ENCODE measurements at places on chromosomes 5 and 9. TPM values are rescaled to one million over a fixed set of nuclear protein-coding genes. Genes with fewer than 3 reads are reported as not detected.

DNA sequence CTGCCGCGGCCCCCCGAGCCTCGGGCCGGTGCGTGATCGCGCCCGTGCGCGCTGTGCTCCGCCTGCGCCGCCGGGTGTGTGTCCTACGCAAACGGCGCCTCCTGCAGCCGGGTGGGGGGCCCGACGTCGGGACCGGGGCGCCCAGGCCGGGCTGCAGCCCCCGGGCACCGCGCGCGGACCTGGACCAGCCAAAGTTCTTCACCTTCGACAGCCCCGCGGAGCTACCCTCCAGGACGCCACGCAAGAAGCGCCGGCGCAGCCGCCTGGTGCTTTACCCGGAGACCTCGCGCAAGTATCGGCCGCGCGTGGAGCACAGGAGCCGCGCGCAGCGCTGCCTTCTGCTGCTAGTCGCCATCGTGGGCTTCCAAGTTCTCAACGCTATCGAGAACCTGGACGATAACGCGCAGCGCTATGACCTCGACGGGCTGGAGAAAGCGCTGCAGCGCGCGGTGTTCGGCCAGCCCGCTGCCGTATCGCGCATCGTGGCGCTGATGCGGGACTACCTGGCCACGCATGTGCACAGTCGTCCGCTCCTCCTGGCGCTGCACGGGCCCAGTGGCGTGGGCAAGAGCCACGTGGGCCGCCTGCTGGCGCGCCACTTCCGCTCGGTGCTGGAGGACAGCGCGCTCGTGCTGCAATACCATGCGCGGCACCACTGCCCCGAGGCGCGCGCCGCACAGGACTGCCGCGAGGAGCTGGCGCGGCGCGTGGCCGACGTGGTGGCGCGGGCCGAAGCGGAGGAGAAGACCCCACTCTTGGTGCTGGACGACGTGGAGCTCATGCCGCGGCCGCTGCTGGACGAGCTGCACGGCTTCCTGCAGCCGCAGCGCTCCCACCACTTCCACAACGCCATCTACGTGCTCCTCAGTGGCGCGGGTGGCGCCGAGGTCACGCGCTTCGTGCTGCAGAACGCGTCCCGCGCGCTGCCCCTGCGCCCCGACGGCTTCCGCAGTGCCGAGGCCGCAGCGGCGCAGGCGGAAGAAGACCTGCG, 1.5 kb downstream of the TOR4A start:
- H3K36me3 ChIP-seq: peaks cover 37% of the 10 kb centered on the region
- H3K4me3 ChIP-seq: peak overlapping the region; percentile 74
- no peaks in the 10 kb centered on the region for H3K27me3 ChIP-seq
- DNase-seq: peak; percentile 48
- H3K27ac ChIP-seq: peak overlapping the region; percentile 95
- peaks cover 24% of the 10 kb centered on the region for H3K4me1 ChIP-seq

DNA sequence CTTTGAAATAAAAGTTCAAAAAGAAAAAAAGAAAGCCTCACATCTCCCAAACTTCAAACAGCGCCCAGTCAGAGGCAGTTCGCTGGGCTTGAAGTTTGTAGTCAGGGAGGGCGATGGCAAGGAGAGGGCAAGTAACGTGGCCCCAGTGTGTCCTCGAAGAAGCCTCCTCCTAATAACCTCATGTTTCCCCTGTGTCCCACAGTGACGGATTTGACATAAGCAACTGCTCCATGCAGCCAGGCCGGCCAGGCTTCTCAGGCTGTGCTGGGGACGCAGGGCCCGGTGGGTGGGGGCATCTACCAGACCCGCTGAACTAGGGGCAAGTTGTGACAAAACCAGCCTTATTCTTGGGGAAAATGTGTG, 172.2 kb downstream of the ERCC6L2 start:
- H3K4me3 ChIP-seq: no peak overlapping the region
- H3K27me3 ChIP-seq: no peaks in the 10 kb centered on the region
- H3K4me1 ChIP-seq: no peaks in the 10 kb centered on the region
- DNase-seq: no peak

DNA sequence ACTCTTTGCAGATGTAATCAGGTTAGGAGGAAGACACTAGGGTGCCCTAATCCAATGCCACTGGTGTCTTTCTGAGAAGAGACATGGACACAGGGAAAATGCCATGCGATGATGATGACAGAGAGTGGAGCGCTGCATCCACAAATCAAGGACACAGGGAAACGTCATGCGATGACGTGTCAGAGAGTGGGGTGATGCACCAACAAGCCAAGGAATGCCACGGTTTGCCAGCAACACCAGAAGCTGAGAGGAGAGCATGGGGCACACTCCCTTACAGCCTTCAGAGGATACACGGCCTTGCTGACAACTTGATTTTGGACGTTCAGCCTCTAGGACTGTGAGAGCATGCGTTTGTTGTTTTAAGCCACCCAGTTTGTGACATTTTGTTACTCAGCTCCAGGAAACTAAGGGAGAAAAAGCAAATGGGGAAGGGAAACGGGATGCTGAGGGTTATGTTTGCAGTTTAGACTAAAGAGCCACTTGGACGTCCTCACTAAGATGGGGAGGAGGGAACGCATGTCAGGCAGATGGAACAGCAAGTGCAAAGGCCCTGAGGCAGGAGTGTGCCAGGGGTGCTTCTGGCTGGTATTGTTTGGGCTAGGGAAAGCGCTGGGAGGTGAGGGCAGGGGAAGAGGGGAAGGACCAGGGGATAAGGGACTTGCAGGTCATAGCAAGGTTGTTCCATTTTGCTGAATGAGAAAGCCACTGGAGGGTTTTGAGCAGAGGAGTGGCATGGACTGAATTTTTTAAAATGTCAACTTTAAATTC, 2.5 kb upstream of the TENT4A start:
- H3K4me1 ChIP-seq: peaks cover 12% of the 10 kb centered on the region
- no peaks in the 10 kb centered on the region for H3K27me3 ChIP-seq
- no peaks in the 10 kb centered on the region for H3K36me3 ChIP-seq
- H3K4me3 ChIP-seq: no peak overlapping the region

DNA sequence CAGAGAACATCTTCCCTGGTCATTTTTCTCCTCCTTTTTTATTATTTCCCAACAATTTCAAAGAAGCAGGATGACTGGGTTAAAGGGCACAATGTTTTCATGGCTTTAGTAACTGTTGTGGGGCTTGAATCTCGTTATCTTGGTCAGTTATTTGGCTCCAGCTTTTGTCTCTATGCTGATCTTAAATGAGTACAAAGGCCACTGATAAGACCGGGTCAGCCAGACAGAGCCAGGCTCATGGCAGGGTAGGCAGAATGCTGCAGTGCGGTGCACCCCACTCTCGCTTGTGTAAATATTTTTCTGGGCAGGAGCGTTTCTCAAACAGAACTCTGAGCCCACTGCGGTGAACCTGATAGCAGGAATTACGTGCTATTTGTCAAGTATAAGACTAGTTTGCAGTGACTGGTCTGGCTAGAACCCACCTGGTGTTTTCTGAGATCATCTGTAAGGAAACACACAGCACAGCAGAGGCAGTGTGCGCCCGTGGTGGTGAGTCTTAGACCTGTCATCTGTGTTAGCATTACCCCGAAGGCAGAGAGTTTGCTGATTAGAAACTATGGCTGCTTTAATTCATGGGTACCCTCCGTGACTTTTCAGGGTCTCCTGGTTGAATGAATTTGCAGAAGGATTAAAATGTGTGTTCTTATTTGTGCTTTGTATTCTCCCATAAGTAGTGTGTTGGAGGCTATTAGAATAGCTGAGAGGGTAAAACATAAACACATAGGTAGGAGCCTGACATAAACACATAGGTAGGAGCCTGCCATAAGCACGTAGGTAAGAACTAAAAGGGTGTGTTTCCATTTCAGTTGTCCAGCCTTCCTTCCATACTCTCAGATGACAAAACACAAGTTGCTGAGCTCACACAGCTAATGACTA, 158.6 kb upstream of the DMRT1 start:
- no peaks in the 10 kb centered on the region for H3K27me3 ChIP-seq
- H3K4me3 ChIP-seq: no peak overlapping the region
- H3K27ac ChIP-seq: no peak overlapping the region
- peaks cover 13% of the 10 kb centered on the region for H3K4me1 ChIP-seq
- no peak for DNase-seq

GRCh38 chr5:169610606-169611005, 26.5 kb upstream of the DOCK2 start:
- H3K4me1 ChIP-seq: no peaks in the 10 kb centered on the region
- H3K36me3 ChIP-seq: no peaks in the 10 kb centered on the region
- no peak for DNase-seq
- no peak overlapping the region for H3K27ac ChIP-seq
- no peaks in the 10 kb centered on the region for H3K27me3 ChIP-seq

GRCh38 chr5:60794691-60795090, 49.4 kb downstream of the ELOVL7 start:
- no peaks in the 10 kb centered on the region for H3K4me1 ChIP-seq
- no peaks in the 10 kb centered on the region for H3K27me3 ChIP-seq
- no peak for DNase-seq
- no peak overlapping the region for H3K4me3 ChIP-seq

- peaks cover 40% of the 10 kb centered on the region for H3K36me3 ChIP-seq
- no peaks in the 10 kb centered on the region for H3K4me1 ChIP-seq
- no peak overlapping the region for H3K27ac ChIP-seq
- H3K4me3 ChIP-seq: no peak overlapping the region
- H3K27me3 ChIP-seq: no peaks in the 10 kb centered on the region
- no peak for DNase-seq
These were observed 6.0 kb upstream of the PLAC8L1 start for GRCh38 chr5:146111409-146111808.

DNA sequence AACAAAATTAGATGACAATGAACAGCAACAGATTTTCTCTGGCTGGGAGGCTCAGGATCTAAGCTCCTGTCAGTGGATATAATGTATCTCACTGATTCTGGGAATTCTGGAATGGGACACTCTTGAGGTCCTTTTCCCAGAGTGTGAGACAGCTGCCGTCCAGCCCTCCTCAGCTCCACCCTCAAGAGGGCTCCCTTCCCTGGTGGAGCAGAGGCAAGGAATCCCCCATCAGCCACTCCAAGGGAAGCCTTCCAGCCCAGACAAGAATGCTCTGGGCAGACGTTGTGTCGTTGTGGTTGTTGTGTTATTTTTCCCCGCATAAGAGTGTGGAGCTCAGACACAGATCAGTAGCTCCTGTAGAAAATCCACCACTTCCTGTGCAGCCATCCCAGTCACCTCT, 47.7 kb upstream of the ATP10B start:
- H3K27ac ChIP-seq: no peak overlapping the region
- DNase-seq: no peak

DNA sequence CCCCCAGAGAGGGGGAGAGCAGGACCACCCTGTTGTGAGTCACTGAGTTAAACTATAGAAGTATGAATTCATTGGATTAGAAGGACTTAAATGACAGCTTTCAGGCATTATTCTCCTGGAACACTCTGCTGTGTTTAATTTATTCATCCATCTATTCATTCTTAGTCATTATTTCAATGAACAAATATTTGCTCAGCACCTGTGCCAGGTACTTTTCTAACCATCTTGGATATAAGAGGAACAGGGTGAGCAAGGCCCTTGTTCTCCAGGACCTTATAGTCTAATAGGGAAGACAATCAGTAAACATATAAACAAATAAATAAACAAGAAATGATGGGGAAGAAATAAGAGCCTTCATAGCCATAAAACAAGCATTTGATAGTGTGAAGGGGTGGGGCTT, 483.9 kb upstream of the BRINP1 start:
- no peaks in the 10 kb centered on the region for H3K27me3 ChIP-seq
- no peak overlapping the region for H3K27ac ChIP-seq
- no peak overlapping the region for H3K4me3 ChIP-seq

- peaks cover 30% of the 10 kb centered on the region for H3K4me1 ChIP-seq
- H3K4me3 ChIP-seq: no peak overlapping the region
- no peak for DNase-seq
- no peaks in the 10 kb centered on the region for H3K27me3 ChIP-seq
These were observed 3.1 kb upstream of the KLHL3 start for GRCh38 chr5:137738947-137739346.

- H3K4me3 ChIP-seq: peak overlapping the region; percentile 93
- H3K27me3 ChIP-seq: no peaks in the 10 kb centered on the region
- H3K4me1 ChIP-seq: peaks cover 49% of the 10 kb centered on the region
- peak overlapping the region; percentile 92 for H3K27ac ChIP-seq
- peaks cover 11% of the 10 kb centered on the region for H3K36me3 ChIP-seq
These were observed 1.5 kb downstream of the NEK6 start for GRCh38 chr9:124259158-124259808.

DNA sequence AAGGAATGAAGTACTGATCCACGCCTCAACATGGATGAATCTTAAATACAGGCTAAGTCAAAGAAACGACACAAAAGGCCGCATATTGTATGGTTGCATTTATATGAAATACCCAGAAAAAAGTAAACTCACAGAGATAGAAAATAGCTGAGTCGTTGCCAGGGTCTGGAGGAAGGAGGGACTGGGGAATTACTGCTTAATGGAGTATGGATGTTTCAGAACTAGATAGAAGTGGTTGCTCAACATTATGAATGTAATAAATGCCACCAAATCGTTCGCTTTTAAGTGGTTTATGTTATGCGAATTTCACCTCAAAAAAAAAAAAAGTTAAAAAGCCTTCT, 784 bp upstream of the MSANTD3 start:
- H3K4me1 ChIP-seq: peaks cover 28% of the 10 kb centered on the region
- H3K27me3 ChIP-seq: no peaks in the 10 kb centered on the region
- peak overlapping the region; percentile 65 for H3K4me3 ChIP-seq
- DNase-seq: no peak
- H3K36me3 ChIP-seq: no peaks in the 10 kb centered on the region
- H3K27ac ChIP-seq: peak overlapping the region; percentile 86

GRCh38 chr5:116686438-116686837, 111.8 kb upstream of the SEMA6A start:
- DNase-seq: no peak
- H3K36me3 ChIP-seq: no peaks in the 10 kb centered on the region
- H3K4me3 ChIP-seq: no peak overlapping the region
- H3K27ac ChIP-seq: no peak overlapping the region
- no peaks in the 10 kb centered on the region for H3K4me1 ChIP-seq
- H3K27me3 ChIP-seq: no peaks in the 10 kb centered on the region

GRCh38 chr5:62354028-62354874, 48.2 kb downstream of the KIF2A start:
- no peaks in the 10 kb centered on the region for H3K4me1 ChIP-seq
- DNase-seq: no peak
- H3K4me3 ChIP-seq: no peak overlapping the region
- no peaks in the 10 kb centered on the region for H3K27me3 ChIP-seq
- peaks cover 57% of the 10 kb centered on the region for H3K36me3 ChIP-seq

The LRRC70 gene
- total RNA-seq: 1.1 TPM

The SNX18 gene
- 33.6 TPM for total RNA-seq

The GEMIN5 gene
- 13.4 TPM for total RNA-seq

The HAVCR1 gene
- total RNA-seq: not detected

The SLC6A18 gene
- not detected for total RNA-seq

The BTF3 gene
- 388 TPM for total RNA-seq

The OMD gene
- total RNA-seq: 4.1 TPM

The ALDOB gene
- 0.38 TPM for total RNA-seq

The PKN3 gene
- total RNA-seq: 11.1 TPM

The BASP1 gene
- 25.8 TPM for total RNA-seq

Measured in lower lobe of right lung (tissue), 2 donors.